ENCODE measurements at places on chromosomes 6 and 20. TPM values are rescaled to one million over a fixed set of nuclear protein-coding genes. Genes with fewer than 3 reads are reported as not detected.

GRCh38 chr6:88908598-88909548 is 54.5 kb downstream of the RNGTT start:
- no peak overlapping the region for H3K4me3 ChIP-seq
- H3K27me3 ChIP-seq, result no peaks in the 10 kb centered on the region
- no peak for DNase-seq
- no peaks in the 10 kb centered on the region for H3K4me1 ChIP-seq
- no peak overlapping the region for H3K27ac ChIP-seq

- no peaks in the 10 kb centered on the region for H3K27me3 ChIP-seq
- no peak overlapping the region for H3K27ac ChIP-seq
- no peaks in the 10 kb centered on the region for H3K36me3 ChIP-seq
Observed at GRCh38 chr6:150992703-150993102, 127.2 kb downstream of the MTHFD1L start.

- no peak overlapping the region for H3K27ac ChIP-seq
- DNase-seq, result no peak
- H3K4me3 ChIP-seq, result no peak overlapping the region
- H3K4me1 ChIP-seq, result no peaks in the 10 kb centered on the region
- H3K27me3 ChIP-seq, result no peaks in the 10 kb centered on the region
Observed at GRCh38 chr6:33797626-33798342, 6.0 kb downstream of the MLN start.

DNA sequence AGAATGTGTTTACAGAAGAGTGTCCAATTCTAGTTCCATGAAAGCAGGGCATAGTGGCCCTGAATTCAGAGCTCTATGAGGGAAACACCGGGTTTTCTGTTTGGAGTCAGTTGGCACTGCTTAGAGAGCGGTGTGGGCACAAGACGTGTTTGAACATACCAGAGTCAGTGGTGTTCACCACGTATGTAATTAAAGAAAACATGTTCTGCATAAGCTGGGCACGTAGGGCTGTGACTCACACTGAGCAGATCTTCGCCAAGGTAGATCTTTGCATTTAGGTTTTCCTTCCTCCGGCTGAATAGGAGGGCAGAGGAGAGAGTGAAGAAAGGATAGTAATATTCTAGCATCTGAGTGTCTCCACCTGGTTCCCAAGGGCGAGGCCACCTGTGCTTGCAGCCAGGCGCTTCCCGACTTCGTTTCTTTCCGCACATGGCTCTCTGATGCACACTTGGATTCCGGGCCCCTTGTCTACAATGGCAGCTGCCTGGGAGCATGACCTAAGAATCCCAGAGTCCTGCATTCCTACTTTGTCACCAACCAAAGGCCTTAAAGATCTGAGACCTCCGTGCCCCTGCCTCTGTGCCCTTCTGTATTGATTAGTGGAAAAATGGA is 136.2 kb downstream of the ERMARD start:
- H3K36me3 ChIP-seq, result no peaks in the 10 kb centered on the region
- H3K4me3 ChIP-seq, result no peak overlapping the region
- DNase-seq, result no peak

DNA sequence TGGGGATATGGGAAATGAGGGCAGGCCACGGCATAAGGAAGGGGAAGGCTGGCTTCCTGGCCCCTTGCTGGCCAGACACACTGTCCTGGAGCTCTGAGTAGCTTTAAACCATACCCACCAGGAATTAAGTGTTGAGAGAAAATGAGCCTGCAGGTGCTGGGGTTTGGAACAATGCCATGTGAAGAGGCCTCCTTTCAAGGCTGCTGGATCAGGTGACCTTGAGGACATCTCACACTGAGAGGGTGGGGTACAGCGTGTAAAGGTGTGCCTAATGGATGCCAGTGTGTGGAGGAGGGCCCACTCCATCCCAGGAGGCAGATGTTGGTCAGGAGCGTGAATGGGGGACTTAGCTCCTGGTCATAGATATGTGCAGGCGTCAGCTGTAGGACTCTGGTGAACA is 74.8 kb upstream of the MLN start:
- no peak overlapping the region for H3K4me3 ChIP-seq
- H3K4me1 ChIP-seq, result no peaks in the 10 kb centered on the region
- H3K27ac ChIP-seq, result no peak overlapping the region

- H3K27ac ChIP-seq, result no peak overlapping the region
- no peak for DNase-seq
- no peaks in the 10 kb centered on the region for H3K4me1 ChIP-seq
- H3K36me3 ChIP-seq, result no peaks in the 10 kb centered on the region
- H3K27me3 ChIP-seq, result no peaks in the 10 kb centered on the region
Observed at GRCh38 chr6:72742001-72742673, 120.3 kb downstream of the KCNQ5 start.

GRCh38 chr6:14824484-14825275 is 421.2 kb upstream of the JARID2 start:
- H3K4me1 ChIP-seq, result no peaks in the 10 kb centered on the region
- no peak for DNase-seq
- H3K4me3 ChIP-seq, result no peak overlapping the region
- H3K27me3 ChIP-seq, result no peaks in the 10 kb centered on the region
- no peaks in the 10 kb centered on the region for H3K36me3 ChIP-seq

GRCh38 chr6:26130581-26131249 is 43.5 kb downstream of the HFE start:
- H3K36me3 ChIP-seq, result no peaks in the 10 kb centered on the region
- H3K27me3 ChIP-seq, result no peaks in the 10 kb centered on the region
- H3K4me1 ChIP-seq, result peaks cover 6% of the 10 kb centered on the region
- no peak for DNase-seq
- H3K4me3 ChIP-seq, result no peak overlapping the region
- H3K27ac ChIP-seq, result no peak overlapping the region

GRCh38 chr20:46349035-46349741 is 40.9 kb upstream of the CDH22 start:
- H3K36me3 ChIP-seq, result no peaks in the 10 kb centered on the region
- H3K4me3 ChIP-seq, result no peak overlapping the region
- H3K27ac ChIP-seq, result no peak overlapping the region
- DNase-seq, result peak; percentile 54
- peaks cover 1% of the 10 kb centered on the region for H3K4me1 ChIP-seq

DNA sequence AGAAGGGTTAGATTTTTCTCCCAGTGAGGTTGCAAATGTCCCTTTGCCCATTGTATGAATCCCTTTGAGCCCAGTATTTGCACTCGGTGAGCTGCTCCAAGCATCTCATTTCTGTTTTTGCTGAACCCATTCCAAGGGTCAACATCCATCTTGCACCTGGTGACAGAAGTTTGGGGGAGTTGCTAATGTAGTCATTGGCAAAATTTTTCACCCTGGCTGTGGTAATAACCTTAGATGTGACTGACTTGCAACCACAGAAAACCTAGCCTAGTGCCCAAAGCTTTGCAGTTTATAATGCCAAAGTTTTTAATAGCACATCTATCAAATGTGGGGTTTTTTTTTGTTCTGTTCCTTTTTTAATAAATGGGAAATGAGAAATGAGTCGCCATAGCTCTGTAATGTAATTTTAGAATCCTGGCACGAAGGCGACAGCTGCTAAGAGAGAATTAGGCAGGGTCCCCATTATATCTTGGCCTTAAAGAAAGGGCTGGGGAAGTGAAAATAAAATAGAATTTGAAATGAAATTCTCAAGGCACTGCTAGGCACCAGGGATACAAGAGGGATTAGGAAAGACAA is 682.8 kb downstream of the KIF16B start:
- H3K27me3 ChIP-seq, result no peaks in the 10 kb centered on the region
- no peak for DNase-seq
- no peak overlapping the region for H3K4me3 ChIP-seq
- H3K4me1 ChIP-seq, result no peaks in the 10 kb centered on the region

The CYP39A1 gene
- polyA plus RNA-seq, result 15.2 TPM

The HTR1B gene
- 0.63 TPM for polyA plus RNA-seq

The HECA gene
- polyA plus RNA-seq, result 14.2 TPM

The XKR7 gene
- polyA plus RNA-seq, result not detected

The MUCL3 gene
- polyA plus RNA-seq, result not detected

The HSD17B8 gene
- polyA plus RNA-seq, result 9.4 TPM
